ENCODE measurements at places on chromosomes 12 and 14.

DNA sequence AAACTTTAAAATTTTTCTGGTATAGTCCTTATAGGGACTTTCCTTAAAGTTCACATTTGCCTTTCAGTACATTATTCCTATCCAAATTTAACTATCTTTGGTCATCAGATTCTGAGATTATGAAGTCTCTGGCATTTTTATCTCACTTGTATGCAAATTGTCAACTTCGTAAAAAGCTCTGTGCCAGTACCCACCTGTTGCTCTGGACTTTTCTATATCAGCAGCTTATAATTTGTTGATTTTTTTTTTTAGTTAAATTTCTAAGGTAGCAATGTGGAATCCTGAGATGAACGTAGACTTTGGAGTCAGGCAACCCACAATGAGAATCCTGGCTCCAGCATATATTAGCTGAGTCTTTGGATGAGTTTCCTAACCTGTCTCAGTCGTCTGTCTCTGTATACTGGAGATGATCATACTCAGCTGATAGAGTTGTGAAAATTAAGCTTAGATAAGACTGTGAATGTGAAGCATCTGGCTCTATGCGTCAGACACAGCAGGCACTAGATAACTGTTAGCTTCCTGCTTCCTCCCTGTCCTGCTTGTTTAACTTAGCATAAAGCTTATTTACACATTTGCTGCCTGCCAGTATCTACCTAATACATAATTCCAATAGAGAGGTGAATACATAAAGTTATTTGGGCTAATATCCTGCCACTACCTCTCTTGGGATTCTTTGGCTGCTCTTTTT lies 59.8 kb downstream of the MARK3 start:
- no peak for DNase-seq

DNA sequence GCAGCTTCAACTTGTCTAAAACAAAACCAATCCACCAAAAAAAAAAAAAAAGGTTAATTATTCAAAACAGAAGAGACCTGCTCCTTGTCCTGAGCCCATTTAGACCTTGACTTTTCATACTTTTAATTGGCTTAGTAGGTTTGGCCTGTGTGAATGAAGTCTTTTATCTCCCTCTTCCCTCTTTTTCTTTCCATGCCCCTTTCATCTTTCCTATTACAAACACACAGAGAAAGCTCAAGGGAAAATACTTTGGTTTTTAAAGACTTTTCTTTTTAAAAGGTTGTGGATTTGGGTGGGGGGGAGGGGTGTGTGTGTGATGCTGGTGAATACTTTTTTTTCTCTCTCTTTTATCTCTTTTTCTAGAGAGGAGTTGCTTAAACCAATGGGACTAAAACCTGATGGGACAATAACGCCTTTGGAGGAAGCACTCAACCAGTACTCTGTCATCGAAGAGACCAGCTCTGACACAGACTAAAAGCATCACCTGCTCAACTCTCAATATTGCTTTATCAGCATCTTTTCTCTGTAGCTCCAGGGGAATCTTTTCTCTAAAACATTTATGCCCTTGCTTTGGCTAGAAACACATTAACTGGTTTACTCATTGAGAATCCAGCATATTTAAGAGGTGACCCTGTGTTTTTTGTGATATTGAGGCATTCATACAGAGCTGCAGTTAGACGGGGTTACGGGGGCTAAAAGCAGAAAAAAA lies 70.0 kb upstream of the TMEM263 start:
- DNase-seq: no peak

GRCh38 chr12:47218191-47218654 lies 138.5 kb upstream of the AMIGO2 start:
- no peak for DNase-seq

DNA sequence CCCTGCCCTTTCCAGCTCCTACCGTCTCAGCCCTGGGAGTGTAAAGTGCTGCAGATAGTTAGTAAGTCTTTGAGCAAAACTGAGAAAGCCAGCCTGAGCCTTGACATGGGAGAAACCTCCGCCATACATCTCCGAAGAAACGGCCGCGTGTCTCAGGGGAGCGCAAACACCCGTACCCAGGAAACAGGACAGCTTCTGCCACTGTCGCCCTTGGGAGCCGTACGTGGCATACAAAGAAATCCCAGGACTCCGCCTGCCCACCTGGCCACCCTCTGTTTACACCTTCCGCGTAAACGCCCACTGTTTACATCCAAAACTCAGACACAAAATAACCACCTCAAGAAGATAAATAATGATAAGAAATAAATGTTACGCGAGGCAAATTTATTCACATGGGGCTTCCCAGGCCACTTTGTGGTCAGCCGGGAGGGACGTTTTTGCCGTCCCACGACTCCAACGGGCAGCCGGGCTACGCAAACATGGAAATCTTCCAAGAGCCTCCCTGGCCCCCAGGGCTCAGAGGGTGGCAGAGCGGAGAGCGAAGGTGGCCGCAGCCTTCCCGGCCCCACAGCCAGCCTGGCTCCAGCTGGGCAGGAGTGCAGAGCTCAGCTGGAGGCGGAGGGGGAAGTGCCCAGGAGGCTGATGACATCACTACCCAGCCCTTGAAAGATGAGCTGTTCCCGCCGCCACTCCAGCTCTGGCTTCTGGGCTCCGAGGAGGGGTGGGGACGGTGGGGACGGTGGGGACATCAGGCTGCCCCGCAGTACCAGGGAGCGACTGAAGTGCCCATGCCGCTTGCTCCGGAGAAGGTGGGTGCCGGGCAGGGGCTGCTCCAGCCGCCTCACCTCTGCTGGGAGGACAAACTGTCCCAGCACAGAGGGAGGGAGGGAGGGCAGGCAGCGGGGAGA lies at the start of gene BDKRB2:
Gene BDKRB2, plus strand, starts transcription at position 689 of the 908 bp plus-strand sequence. CDS start 32,269 bp downstream, outside the sequence.
- DNase-seq: no peak

GRCh38 chr12:100234591-100235304 lies 32.1 kb downstream of the DEPDC4 start:
- DNase-seq: no peak

DNA sequence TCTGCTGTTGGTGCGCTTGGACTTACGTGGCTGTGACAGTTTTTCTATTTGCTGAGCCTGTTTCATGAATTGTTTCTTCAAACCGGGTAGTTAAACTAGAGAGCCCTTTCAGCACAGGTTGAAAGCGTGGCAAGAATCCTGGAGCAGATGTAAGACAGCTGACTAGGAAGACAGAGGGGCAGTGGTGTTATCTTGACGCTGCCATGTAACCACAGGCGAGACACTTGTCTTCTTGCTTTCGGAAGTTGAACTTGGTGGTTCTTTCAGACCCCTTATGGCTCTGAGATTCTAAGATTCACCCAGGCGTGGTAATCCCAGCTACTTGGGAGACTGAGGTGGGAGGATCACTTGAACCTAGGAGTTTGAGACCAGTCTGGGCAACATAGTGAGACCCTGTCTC lies 4.3 kb downstream of the EMP1 start:
- DNase-seq: no peak

- no peak for DNase-seq
These were observed 296.1 kb downstream of the RERGL start for GRCh38 chr12:17793854-17794253.

DNA sequence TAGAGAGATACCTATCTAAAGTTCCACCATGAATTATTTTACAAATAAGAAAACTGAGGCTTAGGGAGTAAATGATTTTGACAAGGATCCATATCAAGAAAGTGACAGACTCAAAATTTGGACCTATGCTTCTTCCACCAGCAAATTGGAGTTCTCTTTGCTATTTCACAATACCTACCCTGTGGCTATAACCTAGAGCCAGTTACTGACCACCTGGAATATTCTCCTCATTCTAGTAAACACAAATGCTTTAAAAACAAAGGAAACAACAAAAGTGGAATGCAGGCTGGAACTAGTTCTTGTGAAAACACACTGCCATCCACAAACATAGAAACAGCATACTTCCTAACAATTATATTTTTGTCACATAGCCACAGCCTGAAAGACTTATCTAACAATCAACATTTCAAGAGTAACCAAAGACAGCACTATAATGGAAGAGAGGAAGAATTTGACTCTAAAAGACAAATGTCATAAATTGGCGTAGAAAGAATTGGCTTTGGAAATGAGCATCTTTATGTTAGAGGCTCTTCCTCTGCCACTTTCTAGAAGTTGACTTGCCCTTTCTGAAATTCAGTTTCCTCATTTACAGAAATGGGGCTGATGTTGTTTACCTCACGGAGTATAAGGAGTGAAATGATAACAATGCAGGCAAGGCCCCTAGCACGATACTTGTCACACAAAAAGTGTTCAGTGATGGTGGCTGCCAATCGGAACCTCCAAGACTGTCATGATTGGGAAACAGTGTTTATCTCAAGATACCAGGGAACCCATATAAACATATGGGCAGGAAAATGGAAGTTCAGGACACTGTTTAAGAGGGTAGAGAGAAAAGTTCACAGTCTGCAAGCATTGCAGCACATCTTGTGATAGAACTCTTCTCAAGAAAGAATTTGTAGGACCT lies 138.6 kb upstream of the LGR5 start:
- DNase-seq: no peak

GRCh38 chr12:114974333-114974732 lies 290.4 kb upstream of the TBX3 start:
- no peak for DNase-seq

DNA sequence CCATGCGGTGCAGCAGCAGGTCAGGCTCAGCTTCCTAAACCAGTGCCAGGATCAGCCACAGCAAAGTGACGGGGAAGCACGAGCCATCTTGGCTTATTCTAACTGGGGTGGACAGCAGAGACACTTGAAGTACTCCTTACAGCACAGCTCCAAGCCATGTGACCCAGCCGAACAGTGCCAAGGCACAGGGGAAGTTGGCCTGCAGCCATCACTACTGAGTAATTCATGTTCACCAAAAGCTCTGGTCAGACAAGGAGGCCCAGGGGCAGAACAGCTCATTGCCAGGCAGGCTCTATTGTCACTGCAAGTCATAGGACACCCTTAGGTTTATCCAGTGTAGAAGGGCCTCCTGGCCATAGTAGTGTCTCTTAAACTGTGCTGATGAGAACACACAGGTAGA lies 23.4 kb upstream of the SLC35F4 start:
- no peak for DNase-seq

- DNase-seq: no peak
These were observed 17.4 kb downstream of the PAWR start for GRCh38 chr12:79673354-79673753.

GRCh38 chr12:42790761-42791151 lies 201.2 kb upstream of the PRICKLE1 start:
- DNase-seq: no peak

- no peak for DNase-seq
These were observed 53.8 kb downstream of the STAB2 start for GRCh38 chr12:103640831-103641230.

GRCh38 chr12:105485321-105485910 lies 154.9 kb downstream of the C12orf75 start:
- DNase-seq: no peak

- no peak for DNase-seq
These were observed 13.4 kb downstream of the ISM2 start for GRCh38 chr14:77485256-77485655.

- no peak for DNase-seq
These were observed 17.8 kb downstream of the POMT2 start for GRCh38 chr14:77302926-77303325.

GRCh38 chr12:24505366-24506015 lies 443.4 kb downstream of the BCAT1 start:
- no peak for DNase-seq

GRCh38 chr12:636632-637031 lies 26.6 kb downstream of the NINJ2 start:
- DNase-seq: no peak

DNA sequence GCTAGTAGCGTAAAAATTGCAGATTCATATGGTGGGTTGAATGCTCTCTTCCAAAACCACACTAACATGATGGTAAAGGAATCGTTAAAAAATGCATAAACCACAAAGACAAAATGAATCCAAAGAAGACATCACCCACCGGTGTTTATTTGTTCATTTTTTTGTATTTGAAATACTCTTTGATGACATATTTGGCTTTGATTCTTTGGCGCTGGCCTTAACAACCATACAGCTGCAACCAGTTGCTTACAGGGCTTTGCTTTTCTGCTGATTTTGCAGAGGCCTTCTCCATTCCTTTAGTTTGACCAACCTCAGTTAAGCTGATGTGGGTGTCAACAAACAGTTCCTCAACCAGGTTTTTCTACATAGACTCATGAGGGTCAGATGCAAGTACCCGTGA lies 103.5 kb downstream of the CACNA1C start:
- no peak for DNase-seq

- no peak for DNase-seq
These were observed 30.4 kb downstream of the CDC42BPB start for GRCh38 chr14:103026988-103027387.

DNA sequence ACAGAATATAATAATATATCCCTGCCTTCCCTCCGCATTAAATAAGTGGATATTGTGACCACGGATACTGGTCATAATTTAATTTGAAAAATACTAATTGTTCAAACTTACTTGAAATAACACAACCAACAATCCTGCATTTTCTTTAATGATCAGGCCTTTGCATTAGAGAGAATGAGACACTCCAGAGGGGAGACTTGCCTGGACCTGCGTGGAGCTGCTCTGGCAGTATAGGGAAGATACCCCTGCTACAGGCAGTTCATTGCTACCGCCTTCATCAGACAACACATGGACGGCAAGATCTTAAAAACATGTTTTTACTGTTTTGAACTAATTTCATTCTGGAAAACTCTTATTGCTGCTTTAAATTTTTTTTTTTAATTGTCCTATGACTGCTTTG lies 211.0 kb upstream of the FAR2 start:
- no peak for DNase-seq

DNA sequence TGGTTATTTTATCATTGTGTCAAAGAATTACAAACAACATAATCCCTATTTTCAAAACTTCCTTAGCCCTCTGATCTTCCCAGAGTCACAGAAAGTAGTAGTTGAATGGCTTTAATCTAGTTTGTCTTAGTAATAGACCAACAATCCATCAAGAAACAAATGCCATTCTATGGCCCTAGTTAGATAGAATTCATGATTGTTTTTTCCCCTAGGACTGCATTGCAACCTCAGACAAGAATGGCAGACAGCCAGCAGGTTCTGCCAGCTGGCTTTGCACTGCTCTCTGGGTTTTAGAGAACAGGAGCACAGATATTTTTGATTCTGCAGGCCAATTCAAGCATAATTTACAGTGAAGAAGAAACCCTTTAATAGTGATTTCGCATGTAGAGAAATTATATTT lies 33.8 kb downstream of the SYT1 start:
- no peak for DNase-seq

DNA sequence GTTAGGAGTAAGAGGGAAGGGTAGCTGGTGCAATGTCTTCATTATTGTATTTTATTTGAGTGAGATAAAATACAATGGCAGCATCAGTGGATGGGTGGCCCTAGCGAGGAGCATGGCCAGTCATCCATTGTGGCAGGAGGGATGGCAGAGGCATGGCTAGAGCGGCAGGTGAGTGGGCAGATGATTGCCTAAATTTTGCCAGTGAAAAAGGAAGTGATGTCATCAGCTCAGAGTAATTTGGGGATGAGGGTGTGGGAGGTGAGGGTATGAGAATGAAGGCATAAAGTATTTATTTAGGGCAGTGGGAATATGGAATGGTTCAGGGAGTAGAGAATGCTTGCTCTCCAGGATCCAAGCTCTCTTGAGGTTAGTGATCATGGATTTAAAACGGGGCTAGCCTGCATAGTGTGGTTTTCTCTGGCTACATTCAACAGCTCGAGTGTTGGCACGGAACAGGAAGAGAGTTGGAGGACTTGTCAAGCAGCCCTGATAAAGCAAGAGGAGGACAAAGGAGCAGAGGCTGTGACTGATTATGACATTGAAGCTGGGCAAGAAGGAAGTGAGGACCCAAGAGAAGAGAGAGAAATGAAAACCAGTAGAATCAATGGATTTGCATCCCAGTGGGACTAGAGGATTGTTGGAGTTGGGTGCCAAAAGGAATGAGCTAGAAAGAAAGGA lies 18.7 kb upstream of the SERPINA6 start:
- DNase-seq: no peak

Data from central memory CD8-positive, alpha-beta T cell (primary cell).